Astrocyte of the cerebellum (primary cell): ENCODE measurements at places on chromosomes 6 and 20.

DNA sequence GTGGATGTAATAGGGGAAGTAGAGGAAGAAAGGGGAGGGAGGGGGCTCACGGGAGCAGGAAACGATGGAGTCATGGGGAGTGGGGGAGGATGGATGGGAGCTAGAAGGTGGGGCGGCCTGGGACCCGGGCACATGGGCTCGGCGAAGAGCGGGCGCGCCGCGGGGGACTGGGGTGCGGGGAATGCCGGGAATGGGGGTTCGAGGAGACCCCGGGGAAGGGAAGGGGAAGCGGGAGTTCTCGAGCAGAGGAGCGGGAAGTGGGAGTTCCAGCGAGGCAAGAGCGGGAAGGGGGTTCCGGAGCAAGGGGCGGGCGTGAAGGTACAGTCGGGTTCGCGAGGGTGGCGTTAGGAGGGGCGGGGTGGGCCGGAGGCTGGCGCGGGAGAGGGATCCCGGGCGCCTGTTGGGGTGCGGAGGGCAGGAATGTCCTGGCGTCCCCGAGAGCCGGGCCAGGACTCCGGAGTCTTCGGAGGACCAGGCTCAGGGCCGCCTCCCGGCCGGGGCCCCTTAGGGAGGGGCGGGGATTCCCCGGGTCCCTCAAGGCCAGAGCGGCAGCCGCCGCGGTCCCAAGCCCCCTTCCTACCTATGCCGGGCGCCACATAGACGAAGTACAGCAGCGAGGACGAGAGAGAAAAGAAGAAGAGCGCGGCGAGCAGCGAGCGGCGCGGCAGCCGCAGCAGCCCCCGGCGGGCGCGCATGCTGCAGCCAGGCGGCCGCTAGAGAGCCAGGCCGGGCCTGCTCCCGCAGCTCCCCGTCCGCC is 504 bp downstream of the B4GALT5 start:
- DNase-seq = no peak

GRCh38 chr6:41757931-41758640 is 10.9 kb upstream of the PGC start:
- DNase-seq = no peak

DNA sequence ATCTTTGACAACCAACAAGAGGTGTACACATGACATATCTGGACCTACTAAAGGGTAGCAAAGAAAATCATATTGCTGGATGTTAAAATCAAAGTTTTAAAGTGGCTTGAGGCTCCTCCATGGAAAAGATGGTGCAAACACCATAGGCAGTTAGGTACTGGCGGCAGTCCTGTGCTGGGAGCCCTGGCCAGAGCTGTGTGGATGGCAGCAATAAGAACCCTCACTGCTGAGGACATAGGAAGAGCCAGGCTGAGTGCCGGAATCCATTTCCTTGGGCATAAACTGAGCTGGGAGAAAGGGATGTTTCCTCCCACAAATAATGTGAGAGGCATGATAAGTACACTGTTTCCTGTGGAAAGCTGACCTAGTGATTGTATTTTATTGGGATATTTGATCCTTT is 89.9 kb downstream of the ARID1B start:
- no peak for DNase-seq

- DNase-seq = no peak
Measured at GRCh38 chr20:32752458-32753250, 9.4 kb upstream of the COMMD7 start.

- DNase-seq = no peak
Measured at GRCh38 chr20:46708172-46708860, 1.1 kb upstream of the SLC2A10 start.

GRCh38 chr20:33261465-33261864 is 21.5 kb upstream of the BPIFB1 start:
- DNase-seq = no peak

DNA sequence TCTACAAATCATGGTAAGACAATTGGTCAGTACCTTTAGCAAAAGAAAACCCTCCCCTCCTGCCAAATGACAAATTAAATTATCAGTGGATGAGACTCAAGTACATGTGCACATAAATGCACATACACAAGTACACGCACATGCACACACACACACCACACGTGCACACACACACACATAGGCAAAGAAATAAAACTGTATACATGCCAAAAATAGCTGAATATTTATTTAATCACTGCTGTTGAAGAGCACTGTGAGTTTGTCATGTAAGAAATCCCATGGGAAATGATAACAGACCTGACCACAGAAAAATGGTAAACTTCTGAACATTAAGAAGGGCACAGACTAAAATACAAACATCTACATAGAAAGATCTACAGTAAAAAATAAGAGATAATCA is 46.6 kb upstream of the TNFAIP3 start:
- DNase-seq = no peak

- DNase-seq = peak; percentile 83
Measured at GRCh38 chr6:16712931-16713484, 48.3 kb downstream of the ATXN1 start.

DNA sequence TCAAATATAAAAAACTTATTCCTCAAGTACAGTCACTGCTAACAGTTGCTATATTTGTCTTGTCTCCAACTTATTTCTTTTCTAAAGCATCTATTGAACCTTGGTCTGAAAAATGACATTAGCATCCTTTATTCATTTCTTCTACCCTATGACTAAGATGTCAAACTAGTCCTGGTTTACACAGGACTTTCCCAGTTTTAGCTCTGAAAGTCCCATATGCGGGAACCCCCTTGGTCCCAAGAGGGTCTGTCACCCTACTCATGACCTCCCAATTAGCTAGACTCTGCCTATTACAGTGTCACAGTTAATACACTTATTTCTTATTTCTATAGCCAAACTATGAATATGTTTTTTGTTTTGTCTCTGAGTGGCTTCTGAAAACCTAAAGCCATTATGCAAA is 37.1 kb downstream of the PLEKHG1 start:
- no peak for DNase-seq

GRCh38 chr6:161169696-161170095 is 104.2 kb downstream of the AGPAT4 start:
- DNase-seq = no peak

- no peak for DNase-seq
Measured at GRCh38 chr6:40743690-40744446, 156.7 kb upstream of the LRFN2 start.

DNA sequence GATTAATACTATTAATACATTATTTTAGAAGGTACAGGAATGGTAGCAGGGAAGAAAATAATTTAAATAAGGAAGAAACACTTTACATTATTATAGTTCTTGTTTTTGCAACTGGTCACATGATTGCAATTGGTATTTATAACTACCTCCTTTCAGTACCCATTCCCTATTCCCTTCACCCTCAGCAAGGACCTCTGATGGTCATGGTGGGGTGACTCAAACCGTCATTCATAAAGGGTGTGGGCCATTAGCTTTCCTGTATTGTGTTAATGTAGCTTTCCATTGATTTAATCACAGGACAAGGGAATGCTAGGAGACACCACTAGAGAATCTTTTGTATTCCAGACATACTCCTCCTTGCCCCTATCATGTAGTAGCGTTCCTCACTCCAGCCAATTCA is 47.2 kb upstream of the TMEM244 start:
- no peak for DNase-seq

DNA sequence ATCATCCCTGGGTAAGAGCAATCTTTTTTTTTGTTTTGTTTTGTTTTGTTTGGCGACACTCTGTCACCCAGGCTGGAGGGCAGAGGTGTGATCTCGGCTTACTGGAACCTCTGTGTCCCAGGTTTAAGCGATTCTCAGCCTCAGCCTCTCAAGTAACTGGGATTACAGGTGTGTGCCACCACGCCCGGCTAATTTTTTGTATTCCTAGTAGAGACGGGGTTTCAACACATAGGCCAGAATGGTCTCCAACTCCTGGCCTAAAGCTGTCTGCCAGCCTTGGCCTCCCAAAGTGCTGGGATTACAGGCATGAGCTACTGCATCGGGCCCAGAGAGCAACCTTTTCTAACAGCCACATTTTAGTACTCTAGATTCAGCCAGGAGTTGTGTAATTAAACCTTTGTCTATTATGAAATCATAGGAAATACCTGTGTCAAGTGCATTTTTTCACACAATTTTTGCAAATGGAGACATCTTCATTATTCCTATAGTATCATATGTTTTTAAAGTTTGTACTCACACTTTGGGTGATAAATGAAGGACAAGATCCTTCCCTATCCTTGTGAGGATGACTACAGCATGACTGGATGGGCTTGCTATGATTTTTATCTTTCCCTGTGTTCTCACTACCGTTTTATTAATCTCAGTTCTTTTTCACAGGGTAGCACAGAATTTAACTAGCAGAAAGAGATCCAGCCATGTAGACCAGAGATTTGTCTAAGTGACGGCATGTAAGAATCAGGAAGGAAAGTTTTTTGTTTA is 82.6 kb downstream of the OR2B2 start:
- no peak for DNase-seq

DNA sequence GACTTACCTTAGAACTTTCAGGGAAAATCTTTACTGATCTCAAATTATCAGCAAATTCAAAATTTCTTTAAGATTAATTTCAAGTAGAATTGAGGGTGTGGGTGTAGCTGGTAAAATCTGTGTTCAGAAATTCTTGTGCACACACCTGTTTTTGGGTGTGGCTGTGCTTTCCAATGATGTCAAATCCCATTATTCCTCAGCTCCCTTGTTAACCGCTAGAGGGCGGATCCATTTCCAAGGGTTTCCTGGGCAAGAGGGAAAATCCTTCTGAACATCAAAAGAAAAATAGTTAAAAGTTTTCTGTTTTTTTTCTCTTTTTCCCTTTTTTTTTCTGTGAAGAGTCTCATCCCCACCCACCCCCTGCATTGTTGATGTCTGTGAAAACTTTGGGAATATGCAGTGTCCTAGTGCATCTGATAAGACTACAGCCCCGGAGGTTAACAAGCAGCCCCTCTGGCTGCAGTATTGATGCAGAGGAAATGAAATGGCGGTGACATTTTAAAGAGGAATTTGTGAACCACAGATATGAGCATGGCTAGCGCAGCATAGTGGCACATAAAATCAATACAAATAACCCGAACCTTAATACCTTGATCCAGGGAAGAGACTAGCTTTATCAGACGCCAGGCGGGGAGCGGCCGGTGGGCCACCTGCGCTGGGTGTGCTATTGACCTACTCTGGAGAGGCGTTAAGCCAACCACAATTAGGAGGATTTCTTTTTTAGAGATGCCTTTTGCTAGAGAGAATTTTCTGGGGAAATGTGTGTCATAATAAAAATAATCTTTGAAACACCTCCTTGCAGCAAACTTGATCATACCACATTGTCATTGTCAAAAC is 130.9 kb downstream of the FOXA2 start:
- no peak for DNase-seq

GRCh38 chr6:25344827-25345226 is 65.7 kb downstream of the CARMIL1 start:
- no peak for DNase-seq

GRCh38 chr6:75268121-75268987 is 16.2 kb downstream of the TMEM30A start:
- no peak for DNase-seq

DNA sequence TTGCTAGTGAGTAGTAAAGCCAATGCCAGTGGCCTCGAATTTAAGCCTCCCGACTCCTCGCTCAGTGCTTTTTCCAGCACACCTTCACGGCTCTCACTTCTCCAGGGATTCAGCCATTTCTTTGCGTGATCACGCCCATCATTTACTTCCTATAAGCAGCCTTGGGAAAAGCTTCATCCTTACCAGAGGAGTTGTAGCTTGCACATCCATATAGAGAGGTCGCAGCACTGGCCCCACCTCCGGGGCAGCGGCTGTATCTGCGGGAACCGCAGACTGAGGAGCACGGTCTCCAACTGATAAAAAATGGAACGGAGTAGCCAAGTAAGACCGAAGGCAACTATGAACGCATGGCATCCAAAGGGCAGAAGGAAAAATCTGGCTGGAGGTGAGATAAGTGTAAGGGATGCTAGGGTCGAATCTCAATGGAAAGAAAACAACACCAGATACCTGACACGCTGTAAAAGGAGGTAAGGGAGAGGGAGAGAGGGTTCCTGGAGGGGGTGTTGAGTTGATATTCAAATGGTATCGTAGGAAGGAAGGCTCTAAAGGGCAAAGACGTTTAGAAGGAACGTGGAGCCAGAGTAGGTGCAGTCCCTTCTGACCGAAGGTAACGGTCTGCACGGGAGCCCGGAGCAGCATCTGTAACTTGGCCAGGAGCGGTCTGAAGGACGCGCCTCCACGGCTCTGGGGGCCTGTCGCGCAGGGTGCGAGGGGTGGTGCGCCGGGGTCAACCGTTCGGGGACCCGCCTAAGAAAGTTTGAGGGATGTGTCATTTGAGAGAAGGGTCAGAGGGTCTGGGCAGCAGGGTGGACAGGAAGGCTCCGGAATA is 640 bp downstream of the NFS1 start:
- no peak for DNase-seq

- peak; percentile 86 for DNase-seq
Measured at GRCh38 chr6:149922642-149923326, at the start of gene RAET1G. RAET1G (minus strand) TSS chr6:149923121; CDS start chr6:149923010, 111 bp downstream.

GRCh38 chr6:148147463-148147830 is 195.2 kb upstream of the SASH1 start:
- DNase-seq = no peak

DNA sequence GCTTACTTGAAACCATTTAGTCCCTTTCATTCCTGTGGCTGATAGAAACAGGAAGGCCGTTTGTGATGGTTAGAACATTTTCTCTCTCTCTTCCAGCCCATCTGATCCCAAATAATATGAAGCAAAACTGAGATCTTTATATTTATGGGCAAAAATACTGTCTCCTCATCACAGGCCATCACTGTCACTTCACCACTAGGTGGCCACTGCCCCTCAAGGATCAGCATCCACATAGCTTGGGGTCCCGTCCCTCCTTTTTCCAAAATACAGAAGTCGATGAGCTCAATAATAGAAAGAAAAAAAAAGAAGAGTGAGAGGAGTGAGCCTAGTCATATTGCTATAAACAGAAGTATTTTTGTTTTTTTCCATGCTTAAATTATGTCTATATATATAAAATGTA is 46.4 kb upstream of the LAMP5 start:
- DNase-seq = no peak

DNA sequence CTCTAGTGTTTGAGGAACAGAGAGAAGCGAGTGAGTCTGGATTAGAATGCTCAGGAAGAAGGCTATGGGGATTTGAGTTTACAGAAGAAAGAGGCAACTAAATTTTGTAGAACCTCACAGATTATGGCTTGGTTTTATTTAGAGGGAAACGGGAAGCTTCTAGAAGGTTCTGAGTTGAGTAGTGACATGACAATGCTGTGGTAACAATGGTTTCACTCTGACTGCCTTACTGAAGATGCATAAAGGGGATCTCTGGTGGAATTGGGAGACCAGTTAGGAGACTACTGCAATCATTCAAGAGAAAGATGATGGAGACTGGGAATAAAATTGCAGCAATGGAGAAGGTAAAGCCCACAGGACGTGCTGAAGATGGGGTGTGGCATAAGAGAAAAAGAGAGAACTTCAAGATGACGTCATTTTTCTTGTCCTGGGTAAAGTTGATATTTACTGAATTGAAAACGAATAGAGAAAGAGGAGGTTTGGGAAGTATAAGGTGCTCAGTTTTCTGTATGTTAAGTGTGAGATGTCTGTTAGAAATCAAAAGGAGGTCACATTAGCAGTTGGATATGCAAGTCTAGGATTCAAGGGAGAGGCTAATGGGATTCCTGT is 710.1 kb upstream of the NRSN1 start:
- no peak for DNase-seq

GRCh38 chr6:56771929-56772607 is 129.4 kb upstream of the DST start:
- DNase-seq = no peak
